Naive thymus-derived CD4-positive, alpha-beta T cell (primary cell): ENCODE measurements at places on chromosomes 16 and 17. TPM values are rescaled to one million over a fixed set of nuclear protein-coding genes. Genes with fewer than 3 reads are reported as not detected.

DNA sequence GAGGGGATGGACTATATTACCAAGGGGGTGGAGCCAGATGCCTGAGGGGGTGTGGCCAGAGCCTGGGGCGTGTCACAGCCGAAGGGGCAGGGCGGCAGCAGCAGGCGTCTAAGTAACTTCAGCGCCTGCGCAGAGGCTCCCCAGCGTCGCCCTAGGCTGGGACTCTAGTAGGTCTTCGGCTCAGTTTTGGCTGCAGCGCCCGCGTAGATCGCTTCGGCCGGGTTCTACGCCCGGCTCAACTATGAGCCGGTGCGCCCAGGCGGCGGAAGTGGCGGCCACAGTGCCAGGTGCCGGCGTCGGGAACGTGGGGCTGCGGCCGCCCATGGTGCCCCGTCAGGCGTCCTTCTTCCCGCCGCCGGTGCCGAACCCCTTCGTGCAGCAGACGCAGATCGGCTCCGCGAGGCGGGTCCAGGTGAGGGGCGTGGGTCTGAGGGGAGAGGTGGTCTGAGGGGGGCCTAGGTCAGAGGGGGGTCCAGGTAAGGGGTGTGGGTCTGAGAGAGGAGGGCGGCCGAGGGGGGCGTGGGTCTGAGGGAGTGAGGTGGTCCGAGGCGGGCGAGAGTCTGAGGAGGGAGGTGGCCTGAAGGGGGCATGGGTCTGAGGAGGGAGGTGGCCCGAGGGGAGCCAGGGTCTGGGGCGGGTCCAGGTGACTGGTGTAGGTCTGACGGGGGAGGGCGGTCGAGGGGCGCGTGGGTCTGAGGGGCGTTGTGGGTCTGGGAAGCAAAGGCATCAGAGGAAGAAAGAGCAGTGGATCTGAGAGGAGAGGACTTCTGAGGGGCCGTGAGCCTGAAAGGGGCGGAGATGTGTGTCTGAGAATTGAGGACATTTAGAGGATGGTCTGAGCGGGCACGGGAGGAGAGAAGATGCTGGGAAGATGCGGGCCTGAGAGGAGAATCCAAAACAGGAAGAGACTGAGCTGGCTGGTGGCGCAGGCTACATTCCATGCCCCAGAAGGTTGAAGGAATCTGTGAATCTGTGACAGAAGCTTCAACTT is at the start of gene LPCAT2:
Gene LPCAT2, plus strand, starts transcription at position 132 of the 991 bp plus-strand sequence. Its CDS starts 110 bp downstream, at position 242.
- H3K36me3 ChIP-seq: no peaks in the 10 kb centered on the region
- peak; percentile 9 for DNase-seq
- H3K27me3 ChIP-seq: no peaks in the 10 kb centered on the region
- no peak within 1 kb of the TSS for H3K27ac ChIP-seq

ZG16B gene
- not detected for total RNA-seq

FOXO3B gene
- 3.8 and 3.9 TPM in 2 replicates for total RNA-seq

DNA sequence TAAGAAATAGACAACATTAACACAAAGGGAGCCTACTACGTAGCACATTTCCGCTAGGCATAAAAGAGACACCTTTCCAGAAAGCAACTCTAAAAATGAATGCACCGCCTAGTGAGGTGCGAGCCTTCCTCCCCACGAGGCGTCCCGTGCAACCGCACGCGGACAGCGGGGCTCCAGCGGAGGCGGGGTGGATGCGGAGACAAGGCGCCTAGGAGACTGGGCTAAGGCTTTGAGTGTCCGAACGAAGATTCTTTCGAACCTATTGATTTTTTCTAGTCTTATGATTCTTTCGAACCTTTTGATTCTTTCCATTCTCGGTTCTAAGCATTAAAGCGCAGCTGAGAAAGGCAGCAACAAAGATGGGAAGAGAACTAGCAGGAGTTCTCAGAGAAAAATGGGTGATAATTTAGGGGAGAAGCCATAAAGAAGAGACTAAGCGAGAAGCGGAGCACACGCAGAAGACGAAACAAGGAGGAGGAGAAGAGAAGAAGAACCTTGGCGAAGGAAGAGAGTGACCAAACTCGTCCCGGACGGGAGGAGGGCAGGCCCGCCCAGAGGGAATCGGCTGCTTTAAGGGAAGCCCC is 394 bp upstream of the CPD start:
- peaks cover 50% of the 10 kb centered on the region for H3K4me1 ChIP-seq
- DNase-seq: peak; percentile 61
- peak overlapping the region; percentile 76 for H3K4me3 ChIP-seq
- H3K27me3 ChIP-seq: no peaks in the 10 kb centered on the region
- peak overlapping the region; percentile 81 for H3K27ac ChIP-seq
- H3K36me3 ChIP-seq: no peaks in the 10 kb centered on the region

FBXL16 gene
- total RNA-seq: 42.6 TPM

DNA sequence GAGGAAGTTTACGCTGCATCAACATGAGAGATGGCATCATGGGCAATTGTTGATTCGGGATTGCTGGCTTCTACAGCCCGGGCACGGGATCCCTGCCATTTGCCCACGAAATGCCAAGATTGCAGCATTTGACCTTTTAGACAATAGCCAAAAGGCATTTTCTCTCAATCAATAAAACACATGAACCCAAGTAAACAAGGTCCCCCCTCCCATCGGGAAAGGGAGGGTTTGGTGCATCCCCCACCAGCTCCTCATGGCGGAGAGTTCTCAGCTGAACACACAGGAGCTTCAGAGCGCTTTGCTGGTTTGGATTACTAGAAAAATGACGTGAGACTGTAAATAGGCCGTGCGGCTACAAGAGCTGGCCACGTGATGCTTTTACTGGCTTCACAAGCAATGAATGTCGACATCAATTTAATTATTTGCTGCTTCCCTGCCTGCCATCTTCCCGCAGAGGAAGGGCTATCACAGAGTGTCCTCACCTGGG is 147.6 kb downstream of the C16orf95 start:
- DNase-seq: no peak
- no peak overlapping the region for H3K27ac ChIP-seq
- H3K4me1 ChIP-seq: no peaks in the 10 kb centered on the region

AGRP gene
- not detected for total RNA-seq

DNA sequence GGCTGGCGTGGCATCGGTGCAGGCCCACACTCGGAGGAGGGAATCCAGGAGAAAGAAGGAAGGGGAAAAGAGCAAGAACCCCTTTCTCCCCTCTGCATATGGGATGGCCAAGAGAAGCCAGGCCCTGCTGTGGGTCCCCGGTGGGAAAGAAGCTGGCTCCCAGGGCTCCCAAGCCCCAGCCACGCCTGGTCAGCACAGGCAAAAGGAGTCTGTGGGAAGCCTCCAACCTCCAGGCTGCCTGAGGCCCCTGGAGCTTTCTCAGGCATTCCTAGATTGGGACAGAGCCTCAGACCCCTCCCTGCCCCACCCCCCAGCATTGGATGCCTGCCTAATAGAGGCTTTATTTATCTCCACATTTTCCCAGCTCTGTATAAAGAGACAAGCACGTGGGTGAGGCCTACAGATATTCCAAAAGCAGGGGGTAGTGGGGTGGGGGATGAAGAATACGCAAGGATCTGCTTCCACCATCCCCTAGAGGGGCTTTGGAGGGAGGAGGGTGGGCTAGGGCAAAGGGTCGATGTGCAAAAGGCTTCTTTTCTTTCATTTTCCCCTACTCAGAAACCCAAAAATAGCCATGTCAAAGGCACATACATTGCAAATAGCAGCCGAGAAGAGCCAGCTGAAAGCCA is 56.4 kb downstream of the MPRIP start:
- no peaks in the 10 kb centered on the region for H3K36me3 ChIP-seq
- no peaks in the 10 kb centered on the region for H3K27me3 ChIP-seq
- no peak overlapping the region for H3K27ac ChIP-seq

GRCh38 chr17:42180922-42181850 is at the start of gene KCNH4:
Gene KCNH4 (minus strand): TSS chr17:42181142. CDS start chr17:42180945, 197 bp downstream.
- DNase-seq: peak; percentile 73
- no peaks in the 10 kb centered on the region for H3K27me3 ChIP-seq
- H3K4me3 ChIP-seq: peak within 1 kb of the TSS; percentile 52

NOTUM gene
- not detected for total RNA-seq

RNF227 gene
- total RNA-seq: 8.2 TPM

- peaks cover 4% of the 10 kb centered on the region for H3K4me1 ChIP-seq
- no peaks in the 10 kb centered on the region for H3K36me3 ChIP-seq
- H3K27me3 ChIP-seq: no peaks in the 10 kb centered on the region
- DNase-seq: no peak
These were observed 24.2 kb downstream of the ACTG1 start for GRCh38 chr17:81488276-81488860.

DNA sequence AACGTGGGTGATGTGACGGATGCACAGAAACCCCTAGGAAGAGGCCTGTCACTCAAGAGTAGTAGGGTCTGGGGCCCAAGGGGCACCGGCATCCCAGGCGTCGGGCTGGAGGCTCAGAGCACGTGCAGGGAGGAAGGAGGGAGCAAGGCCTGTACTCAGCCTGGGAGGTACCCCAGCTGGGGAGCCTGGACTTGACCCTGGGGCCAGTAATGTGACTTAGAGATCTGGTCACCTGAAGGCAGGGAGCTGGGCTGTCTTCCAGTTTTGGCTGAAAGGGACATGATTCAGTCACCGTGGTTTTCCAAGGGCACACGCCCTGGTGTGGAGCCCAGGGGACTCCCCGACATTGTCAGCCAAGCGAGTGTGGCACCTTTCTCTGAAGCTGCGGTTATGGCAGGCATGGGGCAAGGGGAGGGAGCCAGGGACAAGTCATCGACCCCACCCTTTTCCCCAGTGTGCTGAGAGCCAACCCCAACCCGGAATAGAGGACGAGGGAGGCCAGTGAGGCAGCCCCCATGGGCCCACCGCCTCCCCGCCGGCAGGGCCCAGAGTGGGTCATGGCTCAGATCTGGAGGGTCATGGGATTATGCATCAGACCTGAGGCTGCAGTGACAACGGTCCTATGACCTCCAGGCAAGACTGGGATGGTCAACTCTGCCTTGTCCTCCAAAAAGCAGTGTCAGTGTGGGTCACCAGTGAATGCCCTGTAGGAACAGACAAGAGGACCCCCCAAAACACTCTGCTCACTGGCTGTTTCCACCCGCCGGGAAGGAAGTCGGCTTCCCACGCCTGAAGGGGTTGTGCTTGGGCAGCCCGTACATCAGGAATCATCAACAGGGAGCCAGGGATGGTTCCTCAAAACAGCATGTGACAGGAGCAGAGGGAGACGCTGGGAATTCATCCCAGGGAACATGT is 41.9 kb downstream of the MEAK7 start:
- H3K27ac ChIP-seq: no peak overlapping the region
- no peak overlapping the region for H3K4me3 ChIP-seq

QRICH2 gene
- 2.1 TPM for total RNA-seq

- H3K27me3 ChIP-seq: no peaks in the 10 kb centered on the region
- H3K4me1 ChIP-seq: no peaks in the 10 kb centered on the region
- H3K36me3 ChIP-seq: no peaks in the 10 kb centered on the region
- H3K4me3 ChIP-seq: no peak overlapping the region
- H3K27ac ChIP-seq: no peak overlapping the region
- no peak for DNase-seq
These were observed 55.3 kb downstream of the NOG start for GRCh38 chr17:56648806-56649205.

KRT33B gene
- total RNA-seq: not detected

- H3K27ac ChIP-seq: no peak overlapping the region
- H3K36me3 ChIP-seq: no peaks in the 10 kb centered on the region
- H3K4me3 ChIP-seq: no peak overlapping the region
- no peaks in the 10 kb centered on the region for H3K4me1 ChIP-seq
- no peak for DNase-seq
These were observed 38.9 kb downstream of the SSH2 start for GRCh38 chr17:29891131-29891530.

- DNase-seq: no peak
- no peaks in the 10 kb centered on the region for H3K27me3 ChIP-seq
- H3K36me3 ChIP-seq: no peaks in the 10 kb centered on the region
- H3K27ac ChIP-seq: no peak overlapping the region
These were observed 329.8 kb downstream of the UTP18 start for GRCh38 chr17:51590071-51590656.

GRCh38 chr17:39678340-39679116 is 9.3 kb downstream of the PGAP3 start:
- H3K36me3 ChIP-seq: no peaks in the 10 kb centered on the region
- peaks cover 65% of the 10 kb centered on the region for H3K4me1 ChIP-seq
- no peaks in the 10 kb centered on the region for H3K27me3 ChIP-seq
- H3K27ac ChIP-seq: peak overlapping the region; percentile 71

NPIPA3 gene
- 6.9 TPM for total RNA-seq

DNA sequence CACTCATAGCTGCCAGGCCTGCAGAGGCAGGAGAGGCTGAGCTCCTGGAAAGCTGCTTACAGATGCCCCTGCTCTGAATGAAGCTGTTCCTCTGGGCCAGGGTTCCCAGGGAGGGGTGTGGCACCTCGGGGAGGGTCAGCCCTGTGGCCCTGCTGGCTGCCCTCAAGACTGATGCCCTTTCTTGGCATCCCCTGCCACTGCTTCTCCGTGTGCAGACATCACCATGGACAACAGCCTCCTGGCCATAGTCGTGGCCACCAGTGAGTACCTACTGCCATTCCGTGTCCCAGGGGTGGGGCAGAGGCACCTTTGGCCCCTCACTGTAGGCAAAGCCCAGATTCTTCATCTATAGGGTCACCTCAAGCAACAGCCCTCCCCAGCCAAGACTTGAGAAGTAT is 8.9 kb downstream of the MRPL27 start:
- H3K36me3 ChIP-seq: peaks cover 8% of the 10 kb centered on the region
- DNase-seq: no peak
- H3K4me1 ChIP-seq: peaks cover 6% of the 10 kb centered on the region
- H3K4me3 ChIP-seq: no peak overlapping the region
- H3K27me3 ChIP-seq: no peaks in the 10 kb centered on the region

MAF gene
- 5.4 TPM for total RNA-seq

RRAD gene
- 1.6 TPM for total RNA-seq

GRCh38 chr16:89600956-89601355 is 12.5 kb upstream of the DPEP1 start:
- H3K4me1 ChIP-seq: peaks cover 13% of the 10 kb centered on the region
- H3K4me3 ChIP-seq: no peak overlapping the region
- no peak for DNase-seq
- no peaks in the 10 kb centered on the region for H3K36me3 ChIP-seq

DNA sequence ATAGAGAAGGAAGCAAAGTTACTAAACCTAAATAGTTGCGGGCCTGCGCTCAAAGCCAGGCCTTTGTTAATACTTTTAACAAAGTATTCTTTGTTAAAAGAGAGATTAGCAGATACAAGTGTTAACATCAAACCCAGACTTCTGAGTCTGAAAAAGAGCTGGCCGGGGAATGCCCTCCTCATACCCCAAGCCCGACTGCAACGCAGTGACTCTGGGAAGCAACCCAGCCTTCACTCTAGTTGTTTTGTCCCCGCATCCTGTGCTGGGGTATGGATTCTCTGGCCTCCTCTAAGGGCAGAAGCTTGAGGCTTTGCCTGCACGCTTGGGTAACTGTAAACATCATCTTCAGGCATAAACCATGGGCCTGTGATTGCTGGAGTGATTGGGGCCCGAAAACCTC is 48.3 kb downstream of the ADCY7 start:
- H3K36me3 ChIP-seq: peaks cover 19% of the 10 kb centered on the region
- H3K4me1 ChIP-seq: no peaks in the 10 kb centered on the region
- DNase-seq: no peak
